Nucleus accumbens (tissue), 56 donors: ENCODE measurements at places on chromosomes 2 and 18.

GRCh38 chr2:178177066-178177679 is 17.1 kb upstream of the OSBPL6 start:
- DNase-seq: no peak

DNA sequence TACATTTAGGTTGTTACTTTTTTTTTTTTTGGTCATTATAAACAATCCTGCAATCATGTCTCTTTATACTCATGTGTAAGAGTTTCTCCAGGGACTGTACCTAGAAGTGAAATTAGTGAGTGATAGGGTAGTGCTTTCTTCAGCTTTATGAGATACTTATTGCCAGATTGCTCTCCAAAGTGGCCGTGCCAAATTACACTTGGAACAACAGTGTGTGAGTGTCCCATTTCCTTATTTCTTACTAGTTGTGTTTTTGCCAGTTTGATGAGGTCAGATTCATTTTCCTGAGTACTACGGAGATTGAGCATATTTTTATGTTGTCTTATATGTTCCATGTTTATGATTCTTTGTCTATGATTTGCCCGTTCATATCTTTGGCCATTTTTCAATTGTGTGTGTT is 39.2 kb downstream of the GALNT1 start:
- DNase-seq: no peak

DNA sequence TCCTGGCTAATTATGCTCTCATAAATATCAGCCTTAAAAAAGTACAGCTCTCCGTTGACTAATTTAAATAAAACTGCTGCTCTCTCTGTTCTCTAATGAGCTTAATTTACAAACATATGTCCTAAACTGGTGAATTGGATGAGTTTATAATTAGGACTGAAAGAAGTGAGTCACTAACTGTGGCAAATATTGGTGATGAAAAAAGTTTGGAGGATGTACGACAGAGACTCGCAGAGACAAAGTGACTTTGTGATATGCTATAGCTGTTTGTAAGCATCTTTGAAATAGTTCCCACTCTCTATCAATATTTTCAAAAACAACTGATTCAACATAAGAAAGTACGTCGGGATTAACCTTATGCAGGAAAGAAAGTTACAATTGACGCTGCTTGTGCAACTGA is 138.9 kb upstream of the TMEFF2 start:
- DNase-seq: no peak

GRCh38 chr2:95231723-95232122 is 24.4 kb downstream of the ZNF892 start:
- DNase-seq: peak; percentile 57

DNA sequence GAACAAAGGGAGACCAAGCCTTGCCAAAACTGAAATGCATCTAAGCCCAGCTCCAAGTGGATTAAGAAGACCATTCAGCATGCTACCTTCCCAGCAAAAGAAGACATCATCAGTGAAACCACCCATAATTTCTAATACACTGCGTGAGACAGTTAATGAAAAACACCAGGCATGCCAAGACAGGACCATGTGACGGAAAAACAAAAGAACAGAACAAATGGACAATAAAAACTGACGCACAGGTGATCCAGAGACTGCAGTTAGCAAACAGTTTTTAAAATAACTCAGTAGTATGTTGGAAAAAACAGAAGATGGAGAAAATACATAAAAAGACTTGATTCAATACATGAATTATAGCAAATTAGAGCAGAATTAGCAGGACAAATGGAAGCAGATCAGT is 15.3 kb downstream of the FAM168B start:
- no peak for DNase-seq

DNA sequence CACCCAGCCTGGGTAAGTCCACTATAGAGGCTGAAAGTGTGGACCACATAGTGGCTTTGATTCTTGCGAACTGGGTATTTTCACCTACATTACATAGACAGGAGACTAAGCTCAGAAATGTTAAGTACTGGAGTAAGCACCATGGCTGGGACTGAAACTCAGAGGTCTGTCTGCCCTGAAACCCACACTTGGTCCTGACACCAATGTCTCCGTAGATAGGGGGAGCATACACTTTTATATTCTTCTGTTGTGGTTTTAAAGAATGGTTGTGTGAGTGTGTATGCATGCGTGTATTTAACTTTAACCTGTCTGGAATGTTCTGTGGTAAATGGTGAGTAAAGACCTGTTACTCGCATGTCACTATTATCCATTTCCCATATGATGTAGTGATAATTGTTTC is 10.3 kb upstream of the NPPC start:
- no peak for DNase-seq

GRCh38 chr18:36107477-36107876 is 21.7 kb downstream of the SLC39A6 start:
- DNase-seq: no peak

- no peak for DNase-seq
Observed at GRCh38 chr2:127576433-127577207, 41.1 kb downstream of the MYO7B start.

- no peak for DNase-seq
Observed at GRCh38 chr2:16722677-16723076, 57.0 kb upstream of the CYRIA start.

DNA sequence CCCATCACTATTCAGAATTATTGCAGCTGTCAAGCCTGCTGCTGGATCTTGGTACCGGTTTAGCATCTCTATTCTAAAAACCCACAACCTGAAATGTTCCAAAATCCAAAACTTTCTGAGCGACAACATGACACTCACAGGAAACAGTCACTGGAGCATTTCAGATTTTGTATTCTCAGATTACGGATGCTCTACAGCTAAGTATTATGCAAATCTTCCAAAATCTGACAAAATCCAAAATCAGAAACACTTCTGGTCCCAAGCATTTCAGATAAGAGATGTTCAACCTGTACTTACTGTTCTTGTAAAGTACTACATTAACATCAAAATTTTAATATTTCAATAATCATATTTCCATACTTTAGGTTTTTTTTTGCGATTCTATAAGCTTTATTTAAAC is 12.4 kb downstream of the PDIA6 start:
- no peak for DNase-seq

DNA sequence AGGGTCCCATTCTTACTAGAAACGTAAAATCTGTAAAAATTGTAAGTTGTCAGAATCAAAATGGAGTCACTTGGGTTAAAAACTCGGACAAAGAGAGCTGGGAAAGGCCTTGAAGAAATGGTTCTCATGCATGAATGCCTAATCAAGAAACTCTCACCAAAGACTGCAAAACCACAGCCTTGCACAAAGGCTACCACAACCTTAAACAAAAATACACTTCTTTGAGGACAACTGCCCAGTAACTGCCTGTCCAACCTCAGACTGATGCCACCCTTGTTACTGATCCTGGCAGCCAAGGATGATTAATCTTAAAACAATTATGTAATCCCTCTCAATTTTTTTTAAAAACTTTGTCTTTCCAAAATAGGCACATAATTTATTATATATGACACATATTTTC is 299.3 kb downstream of the CCDC85A start:
- DNase-seq: no peak

DNA sequence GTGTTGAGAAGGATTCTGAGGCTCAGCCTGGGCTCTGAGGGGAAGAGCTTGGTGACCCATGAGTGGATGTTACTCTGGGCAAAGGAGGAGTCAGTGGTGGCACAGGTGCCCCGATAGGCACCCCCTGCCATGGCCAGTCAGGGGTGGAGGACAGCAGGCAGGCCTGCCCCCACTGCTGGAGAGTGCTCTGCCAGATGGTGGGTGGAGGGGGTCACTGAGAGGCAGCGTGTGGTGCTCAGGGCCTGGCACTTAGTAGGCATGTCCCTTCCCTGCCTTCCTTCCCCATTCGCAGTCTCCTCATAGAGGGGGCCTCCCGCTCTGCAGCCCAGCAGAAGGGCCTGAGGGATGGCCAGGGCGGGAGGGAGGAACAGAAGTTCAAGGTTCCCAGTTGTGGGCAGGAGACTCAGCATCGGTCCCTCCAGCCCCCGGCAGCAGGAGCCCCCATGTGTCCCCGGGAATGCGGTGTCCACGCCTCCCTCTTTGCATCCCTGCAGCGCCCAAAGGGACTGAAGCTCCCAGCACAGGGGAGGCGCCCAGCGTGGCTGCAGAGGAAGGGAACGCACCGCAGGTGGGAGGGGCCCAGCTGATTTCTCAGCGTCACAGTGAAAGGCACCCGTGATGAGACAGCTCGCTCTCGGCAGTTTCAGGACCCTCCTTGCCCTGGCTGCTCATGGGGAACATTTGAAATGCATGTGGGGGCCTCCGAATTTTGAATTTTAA is 5.7 kb upstream of the SNED1 start:
- no peak for DNase-seq

GRCh38 chr2:47653902-47654789 is 128.8 kb upstream of the MSH6 start:
- DNase-seq: no peak

- DNase-seq: no peak
Observed at GRCh38 chr2:30747206-30747605, 60.0 kb downstream of the CAPN13 start.

GRCh38 chr2:206164261-206164862 is 4.7 kb downstream of the EEF1B2 start:
- DNase-seq: no peak

- DNase-seq: no peak
Observed at GRCh38 chr2:171595896-171596295, 73.6 kb downstream of the CYBRD1 start.

DNA sequence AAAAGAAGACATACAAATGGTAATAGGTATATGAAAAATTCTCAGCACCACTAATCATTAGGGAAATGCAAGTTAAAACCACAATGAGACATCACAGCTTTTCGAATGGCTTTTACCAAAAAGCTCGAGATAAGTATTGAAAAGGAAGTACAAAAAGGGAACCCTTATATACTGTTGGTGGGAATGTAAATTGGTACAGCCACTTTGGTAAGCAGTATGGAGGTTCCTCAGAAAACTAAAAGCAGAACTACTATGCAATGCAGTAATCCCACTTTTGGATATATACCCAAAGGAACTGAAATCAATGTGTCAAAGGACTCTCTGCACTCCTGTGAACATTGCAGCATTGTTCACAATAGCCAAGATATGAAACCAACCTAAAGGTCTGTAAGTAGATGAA is 107.5 kb upstream of the SPATS2L start:
- DNase-seq: no peak

DNA sequence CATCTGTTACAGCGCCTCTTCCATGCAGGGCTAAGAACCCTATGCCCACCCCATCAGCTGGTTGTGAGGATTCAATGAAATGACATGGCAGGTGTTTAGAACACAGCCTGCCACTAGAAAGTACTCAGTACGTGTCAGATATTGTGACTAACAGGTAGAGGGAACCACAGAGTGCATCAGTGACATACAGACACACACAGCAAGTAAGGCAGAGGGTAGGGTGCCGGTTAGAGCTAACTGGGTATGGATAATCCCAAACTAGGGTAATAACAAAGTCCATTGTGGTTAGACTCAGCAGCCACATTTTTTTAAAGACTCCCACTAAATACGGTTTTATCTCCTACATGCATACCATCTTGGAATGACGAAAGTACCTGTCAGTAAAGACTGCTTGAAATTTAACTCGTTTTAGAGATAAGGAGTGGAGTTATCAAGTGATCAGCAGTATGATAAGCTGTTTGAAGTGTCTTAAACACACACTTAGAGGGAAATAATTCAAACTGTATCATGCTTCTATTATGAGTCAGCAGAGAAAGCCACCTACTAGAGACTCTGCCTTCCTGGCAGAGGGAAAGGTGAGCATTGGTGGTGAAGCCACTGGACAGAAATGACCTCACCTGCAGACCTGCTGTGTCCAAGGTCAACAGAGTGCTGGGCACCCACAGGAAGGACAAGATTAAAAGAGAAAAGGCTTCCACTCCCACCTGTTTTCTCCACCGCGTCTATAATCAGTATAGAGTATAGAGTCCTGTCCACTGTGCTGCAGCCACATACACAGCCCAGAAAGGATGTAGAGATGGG is 20.6 kb downstream of the MPPE1 start:
- no peak for DNase-seq

- DNase-seq: no peak
Observed at GRCh38 chr2:134999521-134999920, 47.7 kb downstream of the MAP3K19 start.
